ENCODE measurements at places on chromosomes 7 and 10. TPM values are rescaled to one million over a fixed set of nuclear protein-coding genes. Genes with fewer than 3 reads are reported as not detected.

The SEMA3A gene
- 3.2 TPM for total RNA-seq

The POLR2J3 gene
- 45.7 TPM for total RNA-seq

The UPK3BL2 gene
- 17.4 TPM for total RNA-seq

The FGL2 gene
- total RNA-seq = not detected

The CLCN1 gene
- not detected for total RNA-seq

Measured in MCF 10A (cell line).